ENCODE measurements at places on chromosomes 1 and 21.

GRCh38 chr1:6041432-6042062 lies 4.1 kb upstream of the KCNAB2 start:
- DNase-seq = no peak

GRCh38 chr1:226658546-226659125 lies 80.4 kb downstream of the ITPKB start:
- no peak for DNase-seq

- DNase-seq = no peak
Measured at GRCh38 chr1:221696027-221696426, 45.9 kb downstream of the DUSP10 start.

DNA sequence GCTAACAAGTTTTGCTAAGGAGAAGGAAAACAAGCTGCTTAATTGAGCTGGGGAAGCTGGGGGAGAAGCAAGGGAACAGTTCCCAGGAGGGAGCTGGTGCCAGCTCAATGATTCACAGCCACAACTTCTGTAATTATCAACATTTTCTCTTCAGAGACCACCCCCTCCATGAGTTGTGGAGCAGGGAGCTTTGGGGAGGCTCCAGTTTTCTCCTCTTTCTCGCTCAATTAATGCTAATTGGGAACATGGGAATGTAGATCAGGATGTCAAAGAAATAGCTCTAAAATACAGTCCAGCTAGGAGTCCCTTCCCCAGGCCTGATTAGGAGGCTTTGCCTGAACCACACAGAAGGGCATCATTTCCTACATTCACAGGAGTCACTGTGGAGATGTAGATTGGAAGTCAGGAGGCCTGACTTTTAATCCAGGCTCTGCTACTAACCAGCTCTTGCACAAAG lies 12.1 kb upstream of the MNDA start:
- no peak for DNase-seq

- no peak for DNase-seq
Measured at GRCh38 chr1:3312898-3313575, 141.4 kb upstream of the ARHGEF16 start.

DNA sequence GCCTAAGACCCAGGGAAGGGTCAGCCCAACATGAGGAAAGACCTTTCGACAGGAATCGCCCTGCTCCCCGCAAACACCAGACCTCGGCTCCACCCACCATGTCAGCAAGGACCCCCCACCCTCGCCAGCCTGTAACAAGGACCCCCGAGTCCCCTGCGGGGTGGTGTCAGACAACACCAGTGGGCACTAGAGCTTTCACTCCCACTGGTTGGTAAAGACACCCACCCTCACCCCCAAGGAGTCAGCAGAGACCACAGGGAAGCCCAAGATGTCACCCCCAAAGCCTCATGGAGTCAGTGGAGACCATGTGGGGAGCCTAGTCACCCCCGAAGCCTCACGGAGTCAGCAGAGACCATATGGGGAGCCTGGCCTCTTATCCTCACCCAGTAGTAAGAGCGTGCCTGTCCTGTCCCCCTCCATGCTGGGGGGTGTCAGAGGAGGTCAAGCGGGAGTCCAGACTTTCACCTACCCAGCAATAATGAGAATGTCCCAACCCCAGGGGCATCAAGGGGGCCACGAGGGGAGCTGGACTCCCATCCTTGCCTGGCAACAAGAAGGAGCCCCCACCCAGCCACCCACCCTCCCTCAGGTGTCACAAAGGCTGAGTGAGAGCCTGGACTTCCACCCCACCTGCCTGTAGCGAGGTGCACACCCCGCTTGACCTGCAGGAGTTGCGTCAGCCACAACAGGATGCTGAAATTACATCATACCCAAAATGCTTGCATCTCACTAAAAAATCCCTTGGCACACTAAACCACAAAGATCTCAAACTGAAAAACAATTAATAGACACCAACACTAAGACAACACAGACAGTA lies 24.8 kb downstream of the SLC19A1 start:
- DNase-seq = no peak

DNA sequence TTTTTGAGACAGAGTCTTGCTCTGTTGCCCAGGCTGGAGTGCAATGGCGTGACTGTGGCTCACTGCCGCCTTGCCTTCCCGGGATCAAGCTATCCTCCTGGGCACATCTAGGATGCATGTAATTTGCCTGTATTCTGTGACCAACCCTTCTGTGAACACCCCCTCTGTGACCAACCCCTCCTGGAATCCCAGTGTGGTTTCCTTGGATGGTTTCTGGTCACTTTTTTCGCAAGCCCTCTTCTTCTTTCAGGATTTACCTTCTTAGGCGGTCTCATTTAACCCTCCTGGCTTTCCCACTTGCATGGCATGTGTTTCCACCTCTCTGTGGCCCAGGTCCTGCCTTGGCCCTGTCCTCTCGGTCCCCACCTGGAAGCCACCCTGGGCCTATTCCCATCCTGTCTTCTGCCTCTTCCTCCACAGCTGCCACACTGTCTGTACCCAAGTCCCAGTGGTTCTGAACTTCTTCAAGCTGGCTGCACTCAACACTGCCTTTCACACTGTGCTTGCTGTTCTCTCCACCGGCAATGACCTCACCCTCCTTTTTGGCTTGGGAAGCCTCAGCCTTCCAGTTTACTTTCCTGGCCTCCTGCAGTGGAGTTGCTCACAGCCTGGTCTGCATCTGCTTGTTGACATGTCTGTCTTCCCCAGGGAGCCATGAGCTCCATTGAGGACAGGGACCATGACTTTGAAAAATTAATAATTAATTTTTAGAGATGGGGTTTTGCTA lies 57.0 kb downstream of the DISC1 start:
- DNase-seq = peak; percentile 76

DNA sequence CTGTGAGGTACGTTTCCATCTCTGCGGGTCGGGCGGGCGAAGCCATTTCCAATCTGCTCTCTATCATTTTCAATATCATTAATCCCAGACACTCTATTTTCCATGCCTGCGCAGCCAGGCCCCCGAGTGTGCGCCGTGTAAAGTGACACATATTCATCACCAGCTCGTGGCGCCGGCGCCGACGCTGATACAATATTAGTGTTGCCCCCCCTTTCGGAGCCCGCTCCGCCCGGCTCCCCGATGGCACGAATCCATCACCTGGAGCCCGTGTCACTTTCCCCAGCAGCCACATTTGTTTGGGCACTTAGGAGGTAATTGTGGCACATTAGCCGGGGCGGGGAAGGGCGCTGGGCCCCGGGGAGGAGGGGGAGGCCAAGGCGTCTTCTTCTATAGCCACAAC lies 33.7 kb upstream of the DMBX1 start:
- peak; percentile 51 for DNase-seq

DNA sequence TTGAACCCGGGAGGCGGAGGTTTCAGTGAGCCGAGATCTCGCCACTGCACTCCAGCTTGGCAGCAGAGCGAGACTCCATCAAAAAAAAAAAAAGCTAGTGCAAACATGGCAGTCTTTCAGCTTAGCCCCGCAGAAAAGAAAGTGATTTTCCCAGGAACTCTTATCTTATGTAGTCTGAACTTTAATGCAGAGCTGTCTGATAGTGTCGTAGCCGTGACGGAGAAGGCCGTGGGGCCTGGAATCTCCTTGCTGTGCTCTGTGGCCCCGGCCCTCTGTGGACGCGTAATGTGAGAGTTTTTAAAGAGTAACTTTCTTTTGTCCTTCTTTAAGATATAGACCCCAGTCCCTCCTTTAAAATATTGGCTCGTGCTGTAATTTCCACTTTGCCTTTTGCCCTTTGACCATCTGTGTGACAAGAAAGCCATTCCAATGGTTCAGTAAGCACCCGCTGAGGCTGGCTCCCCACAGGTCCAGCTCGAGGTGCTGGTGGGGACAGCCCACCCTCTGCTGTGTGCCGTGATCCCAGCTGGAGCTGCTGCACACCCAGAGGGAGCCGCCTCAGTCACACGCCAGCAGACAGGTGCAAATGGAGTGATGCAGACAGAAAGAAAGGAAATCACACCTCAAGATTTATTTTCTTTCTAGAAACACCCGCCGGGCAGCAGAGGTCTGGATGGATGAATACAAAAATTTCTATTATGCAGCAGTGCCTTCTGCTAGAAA lies 164.0 kb downstream of the PGBD5 start:
- no peak for DNase-seq

- DNase-seq = no peak
Measured at GRCh38 chr21:36347962-36348328, 27.9 kb downstream of the MORC3 start.

DNA sequence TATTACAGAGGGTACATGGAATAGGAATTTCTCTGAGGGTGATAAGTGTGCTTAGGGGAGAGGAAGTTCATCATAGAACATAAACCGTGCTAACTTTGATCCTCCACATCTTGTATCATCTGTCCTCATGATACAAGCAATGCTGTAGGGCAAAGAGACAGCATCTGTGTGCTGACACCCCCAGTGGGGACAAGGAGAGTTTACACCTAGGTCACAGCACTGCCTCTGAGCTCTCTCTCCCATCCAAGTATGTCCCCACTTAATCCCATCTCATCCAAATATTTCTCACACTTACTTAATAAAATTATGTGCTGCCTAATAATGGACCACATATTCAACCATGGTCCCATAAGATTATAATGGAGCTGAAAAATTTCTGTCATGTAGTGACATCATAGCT lies 4.3 kb upstream of the TEDDM1 start:
- no peak for DNase-seq

GRCh38 chr1:111489604-111490003 lies 13.8 kb downstream of the ADORA3 start:
- DNase-seq = no peak

DNA sequence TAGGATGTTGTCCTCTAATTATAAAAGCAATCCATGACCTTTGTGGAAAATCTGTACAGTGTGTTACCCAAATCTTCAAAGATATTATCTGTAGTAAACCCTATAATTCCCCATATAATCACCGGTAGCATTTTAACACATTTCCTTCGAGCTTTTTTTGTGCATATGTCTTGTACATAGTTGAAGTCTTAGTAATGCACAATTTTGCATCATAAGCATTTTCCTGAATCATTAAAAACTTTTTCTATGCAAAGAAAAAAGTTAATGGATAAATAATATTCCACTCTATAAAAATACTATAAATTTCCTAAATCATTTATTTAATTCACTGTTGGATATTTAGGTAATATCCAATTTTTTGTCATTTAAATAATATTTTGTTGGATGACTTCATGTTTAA lies 201.7 kb downstream of the RRAGC start:
- DNase-seq = no peak

GRCh38 chr1:61645476-61645875 lies 79.5 kb downstream of the TM2D1 start:
- no peak for DNase-seq

- no peak for DNase-seq
Measured at GRCh38 chr1:224499204-224499603, 64.6 kb upstream of the WDR26 start.

DNA sequence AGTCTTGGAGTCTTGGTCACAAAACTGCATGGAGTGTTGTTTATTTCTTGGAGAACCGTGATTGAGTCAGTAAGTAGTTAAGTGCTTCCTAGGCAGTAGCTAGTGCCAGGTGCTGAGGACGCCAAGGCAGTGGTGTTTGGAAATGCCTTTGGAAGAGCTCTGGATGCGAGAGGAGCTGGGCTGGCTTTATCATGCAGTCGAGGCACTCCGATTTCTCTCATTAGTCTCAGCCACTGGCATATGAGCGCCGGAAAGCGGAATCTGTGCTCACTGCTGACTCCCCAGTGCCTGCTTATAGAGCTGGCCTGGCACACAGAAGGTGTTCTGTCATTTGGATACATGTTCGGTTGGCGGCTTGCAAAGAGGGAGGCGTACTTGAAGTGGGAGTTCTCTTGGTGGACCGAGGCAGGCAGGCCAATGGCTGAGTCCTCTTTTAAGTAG lies 3.6 kb downstream of the TENT5C start:
- DNase-seq = no peak

DNA sequence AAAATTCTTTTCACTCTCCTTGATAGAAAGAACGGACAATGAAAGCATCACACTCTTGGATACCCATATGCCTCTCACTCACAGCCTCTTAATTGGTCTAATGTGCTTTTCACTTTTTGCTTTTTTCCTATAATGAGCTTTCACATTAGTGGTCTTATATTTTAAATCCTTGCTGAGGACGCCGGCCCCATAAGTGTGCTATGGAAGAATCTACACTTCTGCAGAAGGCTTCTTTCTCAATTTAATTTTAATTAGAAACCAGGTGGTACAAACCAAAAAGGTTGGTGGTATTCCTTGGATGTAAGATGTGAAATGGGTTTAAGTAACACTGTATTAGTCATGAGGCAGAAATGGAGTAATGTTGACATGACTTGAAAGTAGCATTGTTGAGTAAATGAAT lies 190.6 kb upstream of the NFIA start:
- no peak for DNase-seq

DNA sequence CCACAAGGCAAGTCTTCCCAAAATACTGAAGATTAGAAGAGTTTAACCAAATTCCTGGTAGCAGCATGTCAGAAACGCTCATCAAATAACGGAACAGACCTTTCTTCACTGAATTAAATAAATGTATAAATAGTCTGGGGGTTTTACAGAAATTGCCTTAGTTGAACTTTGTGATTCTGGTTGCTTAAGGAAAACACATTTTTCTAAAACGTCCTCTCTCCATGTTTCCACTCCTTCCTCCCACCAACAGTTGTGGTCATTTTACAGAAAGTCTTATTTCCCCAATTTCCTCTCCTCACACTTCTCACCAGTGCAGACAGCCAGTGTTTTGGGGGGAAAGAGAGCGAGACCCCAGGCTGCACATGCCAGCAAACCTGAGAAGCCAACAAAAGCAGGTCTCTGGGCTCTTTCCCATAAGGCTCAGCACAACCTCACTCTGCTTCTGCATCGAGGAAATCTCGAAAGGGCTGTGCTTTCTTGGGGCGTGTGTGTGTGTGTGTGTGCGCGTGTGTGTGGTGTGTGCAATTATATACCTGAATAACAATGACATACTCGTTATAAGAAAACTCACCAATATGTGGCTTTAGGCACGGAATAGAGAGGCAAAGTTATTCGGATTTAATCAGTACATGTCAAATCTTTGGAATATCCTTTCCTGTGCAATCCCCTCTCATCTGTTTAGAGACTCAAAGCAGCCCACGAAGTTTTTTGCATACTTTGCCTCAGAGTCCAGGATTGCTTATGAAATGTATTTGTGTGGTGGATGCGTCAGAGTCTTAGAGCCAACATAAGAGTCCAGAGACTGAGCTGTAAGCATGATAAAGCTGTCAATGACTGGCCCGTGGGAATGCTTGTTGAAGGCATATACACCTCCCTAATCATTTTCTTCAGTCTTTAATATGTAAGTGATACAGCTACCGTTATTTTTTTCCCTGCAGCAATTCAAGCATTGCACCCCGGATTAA lies 2.0 kb downstream of the KCNJ15 start:
- DNase-seq = no peak

DNA sequence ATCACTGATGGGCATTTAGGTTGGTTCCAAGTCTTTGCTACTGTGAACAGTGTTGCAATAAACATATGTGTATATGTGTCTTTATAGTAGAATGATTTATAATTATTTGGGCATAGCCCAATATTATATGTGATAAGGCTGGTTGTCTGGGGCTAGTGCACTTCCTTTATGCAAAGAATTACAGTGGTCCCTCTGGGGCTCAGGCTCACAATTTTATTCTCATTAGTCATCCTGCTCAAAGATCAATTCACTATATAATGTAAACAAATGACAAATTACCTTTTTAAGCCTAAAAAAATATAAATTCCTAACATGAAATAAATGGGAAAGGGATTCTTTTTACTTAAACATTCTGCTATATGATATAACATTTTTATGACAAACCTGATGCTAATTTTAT lies 5.0 kb downstream of the PLPPR4 start:
- DNase-seq = no peak

All from NCI-H2081 treated with DMSO at 0.1 percent for 48 hours (cell line).